ENCODE measurements at places on chromosomes 2 and 18. TPM values are rescaled to one million over a fixed set of nuclear protein-coding genes. Genes with fewer than 3 reads are reported as not detected.

LYPD6B gene
- not detected for total RNA-seq

ALPG gene
- total RNA-seq, result not detected

NHEJ1 gene
- 15.0 TPM for total RNA-seq

ICOS gene
- not detected for total RNA-seq

SALL3 gene
- 0.09 TPM for total RNA-seq

B3GNT7 gene
- total RNA-seq, result 4.2 TPM

LRRC30 gene
- not detected for total RNA-seq

L3MBTL4 gene
- total RNA-seq, result 8.7 TPM

GATA6 gene
- total RNA-seq, result 5.3 TPM

BBS5 gene
- total RNA-seq, result 13.5 TPM

TMEM178A gene
- 6.6 TPM for total RNA-seq

EEF1B2 gene
- 315 TPM for total RNA-seq

C18orf32 gene
- 54.6 TPM for total RNA-seq

ARHGAP25 gene
- total RNA-seq, result 21.6 TPM

GRHL1 gene
- 1.5 TPM for total RNA-seq

TMEM237 gene
- 21.8 TPM for total RNA-seq
